ENCODE measurements at places on chromosomes 6 and 20. TPM values are rescaled to one million over a fixed set of nuclear protein-coding genes. Genes with fewer than 3 reads are reported as not detected.

DNA sequence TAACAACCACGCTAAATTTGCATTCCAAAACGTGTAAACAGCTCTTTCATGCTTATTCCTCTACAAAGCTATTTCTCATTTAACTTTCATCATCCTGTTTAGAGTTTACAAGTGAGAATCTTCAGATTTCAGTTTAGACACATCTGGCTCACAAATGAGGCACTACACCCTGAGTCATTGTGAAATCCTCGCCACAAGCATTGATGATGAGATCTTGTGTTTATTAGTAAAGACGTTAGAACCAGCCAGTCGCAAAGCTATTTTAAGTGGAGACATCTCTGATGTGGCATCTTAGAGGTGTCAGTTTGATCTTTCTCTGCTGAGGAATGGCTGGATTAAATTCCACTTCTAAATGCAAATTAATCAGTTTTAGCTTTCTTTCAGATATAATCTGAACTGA is 8.3 kb upstream of the ISM1 start:
- no peak for DNase-seq

GRCh38 chr6:39243809-39244208 is 14.5 kb upstream of the KCNK5 start:
- DNase-seq: no peak

DNA sequence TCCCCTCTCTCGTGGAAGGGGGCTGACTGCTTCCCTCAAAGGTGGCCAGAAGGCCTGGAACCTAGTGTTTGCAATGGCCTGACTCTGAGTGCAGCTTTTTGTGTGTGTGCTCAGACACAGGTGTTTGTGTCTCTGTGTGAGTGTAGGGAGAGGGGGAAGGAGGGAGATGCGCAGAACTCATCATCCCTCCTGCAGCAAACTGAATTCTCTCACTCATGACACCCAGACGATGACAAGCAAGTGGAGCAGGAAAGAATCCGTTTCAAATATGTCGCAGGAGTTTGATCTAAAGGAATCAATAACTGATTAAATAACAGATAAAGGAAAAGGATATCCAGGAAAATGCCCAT is 101.4 kb downstream of the TNFAIP3 start:
- no peak for DNase-seq

GRCh38 chr6:37283671-37284151 is 25.8 kb upstream of the TMEM217 start:
- DNase-seq: no peak

GRCh38 chr6:20640181-20640580 is 105.9 kb downstream of the CDKAL1 start:
- no peak for DNase-seq

DNA sequence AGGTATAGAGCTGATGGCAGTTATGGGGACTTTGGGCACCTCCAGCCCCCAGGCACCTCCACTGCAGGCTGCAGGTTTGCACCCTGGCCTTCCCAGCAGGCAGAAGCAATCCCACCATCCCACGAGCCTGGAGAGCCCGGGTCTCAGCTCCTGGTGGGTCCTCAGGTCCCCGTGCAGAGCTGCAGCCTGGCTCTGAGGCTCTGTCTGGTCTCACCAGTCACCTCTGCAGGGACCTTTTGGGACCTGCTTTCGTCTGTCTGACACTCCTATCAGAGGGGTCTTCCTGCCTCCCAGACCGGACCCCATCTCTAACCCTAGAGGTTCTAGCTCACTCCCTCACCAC is 41.9 kb downstream of the FGD2 start:
- no peak for DNase-seq

- no peak for DNase-seq
Observed at GRCh38 chr6:39851331-39851730, 59.2 kb downstream of the DAAM2 start.

The GGTLC1 gene
- total RNA-seq: not detected

The RNF8 gene
- 48.7 TPM for total RNA-seq

The HLA-DPB1 gene
- not detected for total RNA-seq

The AGER gene
- total RNA-seq: 0.15 TPM

The SYCP2 gene
- 0.79 TPM for total RNA-seq

The TDRD6 gene
- not detected for total RNA-seq

Data from M059J (cell line).